ENCODE measurements at places on chromosomes 1 and 21.
A peak's percentile ranks its signal among the peaks of the same experiment; 100 is the strongest.

DNA sequence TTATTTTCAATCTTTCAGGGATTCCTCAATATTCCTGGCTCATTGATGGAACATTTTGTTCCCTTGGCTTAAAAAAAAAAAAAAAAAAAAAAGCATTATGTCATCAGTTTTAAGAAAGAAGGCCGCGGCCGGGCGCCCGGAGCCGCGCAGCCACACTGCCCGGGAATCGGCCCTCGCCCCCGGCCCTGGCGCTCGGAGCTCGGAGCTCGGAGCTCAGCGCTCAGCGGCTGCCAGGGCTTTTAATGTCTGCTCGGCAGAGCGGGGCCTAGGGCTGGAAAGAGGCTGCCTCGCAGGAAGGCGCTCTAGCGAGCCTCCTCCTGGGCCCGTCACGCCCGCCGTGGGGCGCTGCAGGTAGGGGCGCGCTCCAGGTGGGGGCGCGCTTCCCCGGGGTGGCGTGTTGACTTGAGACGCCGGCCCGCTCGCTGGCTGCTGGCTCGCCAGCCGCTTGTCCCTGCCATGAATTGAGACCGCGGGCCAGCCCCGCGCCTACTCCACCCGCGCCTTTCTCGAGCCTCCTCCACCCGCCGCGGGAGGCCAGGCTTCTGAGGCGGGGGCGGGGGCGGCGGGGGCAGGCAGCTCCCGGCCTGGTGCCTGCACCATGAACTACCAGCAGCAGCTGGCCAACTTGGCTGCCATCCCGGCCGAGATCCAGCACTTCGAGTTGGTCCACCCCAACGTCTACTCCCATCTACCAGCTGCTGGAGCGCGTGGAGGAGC, 5.4 kb upstream of the TDRD5 start:
- no peak for DNase-seq

GRCh38 chr1:67532452-67533216, 102.4 kb upstream of the SERBP1 start:
- no peak for DNase-seq

GRCh38 chr1:112513112-112513870, 4.5 kb downstream of the WNT2B start:
- no peak for DNase-seq

- no peak for DNase-seq
These were observed 143.2 kb downstream of the KCTD3 start for GRCh38 chr1:215710036-215710898.

DNA sequence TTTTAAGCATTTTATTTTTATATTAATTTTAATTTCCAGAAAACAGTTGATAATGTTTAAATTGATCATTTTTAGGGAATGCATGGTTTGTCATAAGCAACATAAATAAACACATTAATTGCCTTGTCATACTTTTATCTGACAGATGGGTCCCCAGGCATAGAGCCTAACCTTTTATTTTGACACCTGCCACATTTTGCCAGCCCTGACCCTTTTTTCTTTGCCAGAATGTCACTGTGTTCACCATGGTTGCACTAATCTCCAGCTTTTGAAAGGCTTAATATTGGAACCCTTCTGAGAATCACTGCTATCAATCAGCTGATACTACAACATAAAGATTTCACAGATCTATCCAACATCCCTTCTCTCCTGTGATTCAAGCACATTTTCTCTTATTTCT, 56.0 kb upstream of the DPYD start:
- no peak for DNase-seq

DNA sequence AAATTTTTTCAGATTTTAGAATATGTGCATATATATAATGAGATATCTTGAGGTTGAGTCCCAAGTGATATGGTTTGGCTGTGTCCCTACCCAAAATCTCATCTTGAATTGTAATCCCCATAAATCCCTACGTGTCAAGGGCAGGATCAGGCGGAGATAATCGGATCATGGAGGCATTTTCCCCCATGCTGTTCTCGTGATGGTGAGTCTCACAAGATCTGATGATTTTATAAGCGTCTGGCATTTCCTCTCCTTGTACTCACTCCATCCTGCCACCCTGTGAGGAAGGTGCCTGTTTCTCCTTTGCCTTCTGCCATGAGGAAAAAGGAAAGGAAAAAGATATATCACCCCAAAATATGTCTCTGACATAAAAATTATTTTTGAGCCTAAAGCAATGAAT, 64.6 kb downstream of the TOR3A start:
- no peak for DNase-seq

DNA sequence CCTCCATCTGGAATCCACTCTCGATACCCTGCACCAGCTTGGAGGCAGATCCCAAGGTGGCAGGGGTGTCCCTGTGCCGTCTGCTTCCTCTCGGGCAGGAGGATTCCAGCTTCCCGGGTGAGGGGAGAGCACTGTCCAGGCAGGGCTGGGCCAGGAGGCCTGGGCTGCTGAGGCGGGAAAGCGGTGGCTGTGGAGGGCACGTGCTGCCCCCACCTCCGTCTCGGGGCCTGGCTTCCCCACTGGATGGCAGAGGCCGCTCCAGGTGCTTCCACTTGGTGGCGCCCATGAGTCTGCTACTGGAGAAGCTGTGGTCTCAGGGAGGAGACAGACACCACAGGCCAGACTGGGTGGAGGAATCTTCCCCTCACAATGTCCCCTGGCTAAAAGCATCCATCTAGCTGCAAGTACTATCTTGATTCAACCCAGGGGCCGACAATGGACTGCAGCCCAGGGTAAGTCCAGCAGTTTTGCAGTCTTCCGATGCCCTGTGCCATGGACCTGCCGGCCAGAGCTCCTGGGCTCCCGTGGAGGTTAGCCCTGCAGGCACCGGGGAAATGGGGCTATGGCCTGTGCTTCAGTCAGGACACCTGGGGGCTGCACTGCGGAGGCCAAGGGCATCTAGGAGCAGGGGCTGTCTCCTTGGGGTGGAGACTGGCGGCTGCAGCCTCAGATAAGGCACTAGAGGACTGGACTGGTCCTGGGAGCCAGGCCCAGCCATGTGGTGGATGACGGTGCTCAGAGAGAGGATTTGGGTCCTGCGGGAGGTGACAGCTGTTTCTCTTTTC, 41.3 kb upstream of the EIF4G3 start:
- DNase-seq: no peak

- DNase-seq: peak; percentile 47
These were observed at the start of gene PTGFRN for GRCh38 chr1:116909512-116910378. Gene PTGFRN (plus strand): TSS chr1:116909916. CDS start chr1:116910204, 288 bp downstream.

- no peak for DNase-seq
These were observed 243.1 kb downstream of the DPYD start for GRCh38 chr1:97677702-97678101.

GRCh38 chr1:205508227-205508714, 3.8 kb downstream of the CDK18 start:
- DNase-seq: no peak

GRCh38 chr1:53220962-53221286, 490 bp upstream of the CZIB start:
- DNase-seq: no peak

DNA sequence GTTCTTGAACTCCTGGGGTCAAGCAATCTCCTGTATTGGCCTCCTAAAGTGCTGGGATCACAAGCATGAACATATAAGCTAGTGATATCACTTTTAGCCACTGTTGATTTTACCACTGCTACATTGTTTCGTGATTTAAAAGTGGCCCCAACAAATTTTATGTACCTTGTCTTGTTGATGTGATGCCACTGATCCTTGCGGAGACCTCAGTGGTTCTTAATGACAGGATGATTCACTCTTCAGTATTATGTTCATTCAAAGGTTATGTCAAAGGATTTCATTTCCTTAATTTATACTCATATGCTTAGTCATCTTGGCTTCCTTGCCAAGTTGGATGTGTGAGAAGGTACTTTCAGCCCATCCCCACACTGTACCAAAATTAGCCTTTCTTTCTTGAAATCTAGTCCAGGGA, 12.1 kb downstream of the PRKACB start:
- no peak for DNase-seq

- DNase-seq: no peak
These were observed 26.8 kb upstream of the BACH1 start for GRCh38 chr21:29271927-29272333.

- no peak for DNase-seq
These were observed 26.2 kb upstream of the A3GALT2 start for GRCh38 chr1:33346927-33347649.

DNA sequence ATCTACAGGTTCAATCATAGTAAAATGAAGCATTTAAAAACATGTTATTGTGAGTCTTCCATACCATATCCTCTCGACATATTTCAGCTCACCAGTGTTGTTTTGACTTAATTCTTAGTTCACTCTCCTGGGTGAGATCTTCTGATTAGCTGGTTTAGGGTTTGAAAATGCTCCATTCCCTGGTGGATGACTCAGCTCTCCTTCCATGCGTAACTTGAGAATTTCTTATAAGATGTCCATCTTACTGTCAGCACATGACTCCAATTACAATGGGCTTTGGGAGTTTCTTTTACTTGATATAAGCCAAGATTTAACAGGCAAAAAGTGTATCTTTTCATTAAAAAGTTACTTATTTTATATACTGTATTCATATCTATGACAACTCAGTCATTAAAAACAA, 476.5 kb downstream of the BRINP3 start:
- no peak for DNase-seq

GRCh38 chr1:180230791-180231505, 884 bp downstream of the LHX4 start:
- no peak for DNase-seq

GRCh38 chr1:5620997-5621396, 371.2 kb downstream of the NPHP4 start:
- no peak for DNase-seq

DNA sequence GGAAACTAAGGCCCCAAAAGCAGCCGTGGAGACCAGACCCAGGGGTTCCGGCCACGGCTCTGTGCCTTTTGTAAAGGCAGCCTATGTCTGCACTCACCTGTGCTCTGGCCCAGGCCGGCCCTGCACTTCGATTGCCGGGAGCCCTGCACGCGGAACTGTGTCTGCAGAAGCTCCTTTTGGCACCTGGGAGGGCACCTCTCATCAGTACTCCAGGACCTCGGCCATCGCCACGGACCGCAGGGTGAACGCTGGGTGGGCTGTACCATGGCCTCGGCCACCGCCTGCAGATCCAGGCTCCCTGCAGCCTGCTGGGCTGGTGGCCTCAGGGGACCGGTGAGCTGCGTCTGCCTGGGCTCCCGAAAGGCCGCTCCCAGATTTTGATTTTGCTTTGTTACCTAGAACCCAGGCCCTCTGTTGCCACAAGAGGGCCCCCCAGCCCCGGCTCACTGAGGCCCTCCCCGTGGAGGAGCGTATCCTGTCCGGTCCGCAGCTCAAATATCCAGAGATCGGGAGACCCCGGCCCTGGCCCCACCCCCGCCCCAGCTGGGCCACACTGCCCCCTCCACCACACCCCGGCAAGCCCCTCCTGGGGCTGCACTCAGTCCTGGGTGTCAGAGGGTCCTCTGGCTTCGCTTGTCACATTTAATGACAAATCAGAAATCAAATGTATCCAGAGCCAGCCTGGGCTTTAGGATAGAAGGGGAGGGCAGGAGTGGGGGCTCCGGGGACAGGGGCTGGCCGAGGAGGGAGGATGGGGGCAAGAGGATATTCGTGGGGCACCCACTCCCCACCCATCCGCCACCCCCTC, 60.2 kb upstream of the PDE9A start:
- peak; percentile 62 for DNase-seq

DNA sequence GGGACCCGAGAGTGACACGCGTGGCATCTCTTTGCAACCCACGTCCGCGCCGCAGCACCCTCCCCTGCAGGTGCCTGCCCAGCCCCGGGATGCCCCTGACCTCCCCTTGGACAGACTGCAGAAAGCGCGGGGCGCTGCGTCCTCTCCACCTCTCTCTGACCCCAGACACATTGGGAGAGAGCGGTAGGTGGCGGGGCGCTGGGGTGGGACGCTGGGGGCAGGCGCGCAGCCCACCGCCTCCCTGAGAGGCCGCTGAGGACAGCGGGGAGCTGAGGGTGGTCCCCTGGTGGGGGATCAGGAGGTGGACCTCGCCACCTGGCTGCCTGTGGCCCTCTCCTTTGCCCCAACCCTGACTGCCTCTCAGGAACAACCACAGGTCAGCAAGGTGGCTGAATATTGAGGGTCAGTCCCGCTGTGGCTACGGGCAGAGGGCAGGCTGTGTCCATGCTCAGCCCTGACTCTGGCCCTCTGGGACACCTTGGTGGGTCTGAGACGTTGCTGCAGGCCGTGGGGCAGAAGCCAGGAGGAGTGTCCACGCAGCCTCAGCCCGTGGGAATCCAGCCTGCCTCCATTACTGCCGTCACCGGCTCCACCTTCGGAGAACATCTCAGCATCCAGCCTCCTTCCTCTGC, 761 bp upstream of the UBE2J2 start:
- DNase-seq: no peak

DNA sequence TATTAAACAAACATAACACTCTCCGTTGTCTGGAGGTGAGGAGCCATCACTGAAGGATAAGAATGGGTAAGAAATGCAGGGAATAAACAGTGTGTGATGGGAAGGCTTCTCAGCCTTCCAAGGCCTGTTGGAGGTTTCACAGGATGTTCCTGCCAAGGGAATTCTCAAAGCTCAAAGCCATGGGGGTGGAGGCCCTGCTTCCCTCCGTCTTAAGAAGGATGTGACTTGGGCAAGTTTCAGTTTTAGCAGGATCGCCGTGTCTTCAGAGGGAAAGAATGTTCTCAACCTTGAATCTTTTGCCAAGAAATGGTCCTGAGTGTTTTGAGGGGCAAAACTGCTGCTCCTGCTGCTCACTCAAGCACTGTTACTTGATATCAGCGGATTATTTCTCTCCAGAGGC, 41.7 kb upstream of the IL20 start:
- no peak for DNase-seq
